Smooth muscle cell of trachea (primary cell): ENCODE measurements at places on chromosomes 5 and 9. TPM values are rescaled to one million over a fixed set of nuclear protein-coding genes. Genes with fewer than 3 reads are reported as not detected.

Gene WNT8A
- total RNA-seq = not detected in 2 replicates

Gene PDCD1LG2
- 5.3 and 6.3 TPM in 2 replicates for total RNA-seq

Gene PLAA
- 37.7 and 45.7 TPM in 2 replicates for total RNA-seq

Gene ZNF366
- under 0.01 TPM in 1 of 2 replicates, not detected in the other for total RNA-seq

Gene DRD1
- under 0.01 TPM in 1 of 2 replicates, not detected in the other for total RNA-seq

Gene RAB3C
- not detected in 2 replicates for total RNA-seq

Gene PCDHB16
- total RNA-seq = 0.15 and 0.50 TPM in 2 replicates

Gene ROR2
- total RNA-seq = 20.9 and 29.8 TPM in 2 replicates

Gene CDX1
- 0.15 and 0.17 TPM in 2 replicates for total RNA-seq

Gene DPH7
- total RNA-seq = 18.9 and 25.5 TPM in 2 replicates

Gene CCDC69
- total RNA-seq = 2.2 and 6.9 TPM in 2 replicates

Gene SVEP1
- 30.8 and 150 TPM in 2 replicates for total RNA-seq

Gene QSOX2
- 12.2 and 18.9 TPM in 2 replicates for total RNA-seq

Gene PDLIM4
- 43.3 and 96.6 TPM in 2 replicates for total RNA-seq

Gene PAEP
- total RNA-seq = not detected in 2 replicates

Gene UBE2D2
- total RNA-seq = 50.0 and 61.2 TPM in 2 replicates

Gene PHYKPL
- total RNA-seq = 35.5 and 58.2 TPM in 2 replicates

Gene RNF183
- total RNA-seq = not detected in 2 replicates

Gene DNAJB5
- total RNA-seq = 9.0 and 12.1 TPM in 2 replicates

Gene GABRG2
- not detected in 2 replicates for total RNA-seq

Gene ZNG1C
- total RNA-seq = 17.3 and 19.4 TPM in 2 replicates

Gene DOK3
- total RNA-seq = 1.8 and 2.0 TPM in 2 replicates

Gene ENTREP1
- under 0.01 TPM in 1 of 2 replicates, not detected in the other for total RNA-seq

Gene DIPK1B
- total RNA-seq = 0.58 and 2.2 TPM in 2 replicates

Gene IL13
- total RNA-seq = not detected in 2 replicates

Gene C1QTNF2
- total RNA-seq = 1.2 and 3.2 TPM in 2 replicates

Gene NMUR2
- not detected in 2 replicates for total RNA-seq

Gene MORN5
- not detected in 2 replicates for total RNA-seq

Gene SPAG8
- total RNA-seq = 0.99 and 1.5 TPM in 2 replicates

Gene AQP3
- 2.6 and 21.2 TPM in 2 replicates for total RNA-seq

Gene DND1
- 0.17 and 0.29 TPM in 2 replicates for total RNA-seq

Gene EPB41L4A
- total RNA-seq = 0.29 and 0.33 TPM in 2 replicates

Gene C5orf58
- not detected in 2 replicates for total RNA-seq

Gene ECSCR
- 0.33 and 1.2 TPM in 2 replicates for total RNA-seq

Gene XRCC4
- 6.6 and 19.6 TPM in 2 replicates for total RNA-seq

Gene KIAA0825
- 4.0 and 5.5 TPM in 2 replicates for total RNA-seq

Gene TEX10
- 35.1 and 39.6 TPM in 2 replicates for total RNA-seq

Gene VCAN
- total RNA-seq = 384 and 399 TPM in 2 replicates

Gene OR4F3
- total RNA-seq = 0.29 and 0.33 TPM in 2 replicates

Gene NRG2
- 0.66 and 0.73 TPM in 2 replicates for total RNA-seq

Gene RALGPS1
- 1.9 and 6.5 TPM in 2 replicates for total RNA-seq

Gene CARTPT
- total RNA-seq = not detected in 2 replicates

Gene FGF10
- total RNA-seq = 1.7 and 7.3 TPM in 2 replicates

Gene CNTFR
- total RNA-seq = 0.44 TPM in 1 of 2 replicates, not detected in the other

Gene NOXA1
- total RNA-seq = 0.73 and 1.7 TPM in 2 replicates

Gene CDKN2A
- total RNA-seq = 32.0 and 39.5 TPM in 2 replicates

Gene RNF180
- total RNA-seq = 0.83 and 2.0 TPM in 2 replicates

Gene ATP10B
- total RNA-seq = not detected in 2 replicates

Gene PHF24
- under 0.01 TPM in 1 of 2 replicates, not detected in the other for total RNA-seq

Gene NUDT12
- total RNA-seq = 11.1 and 18.8 TPM in 2 replicates

Gene CTNND2
- not detected in 2 replicates for total RNA-seq

Gene FGF18
- total RNA-seq = 0.29 and 0.99 TPM in 2 replicates

Gene GPR151
- total RNA-seq = not detected in 2 replicates

Gene IRX2
- 2.0 and 6.1 TPM in 2 replicates for total RNA-seq
